SK-N-MC (cell line): ENCODE measurements at places on chromosomes 7 and 10.

- DNase-seq = no peak
These were observed 26.3 kb downstream of the COL17A1 start for GRCh38 chr10:104059364-104059763.

DNA sequence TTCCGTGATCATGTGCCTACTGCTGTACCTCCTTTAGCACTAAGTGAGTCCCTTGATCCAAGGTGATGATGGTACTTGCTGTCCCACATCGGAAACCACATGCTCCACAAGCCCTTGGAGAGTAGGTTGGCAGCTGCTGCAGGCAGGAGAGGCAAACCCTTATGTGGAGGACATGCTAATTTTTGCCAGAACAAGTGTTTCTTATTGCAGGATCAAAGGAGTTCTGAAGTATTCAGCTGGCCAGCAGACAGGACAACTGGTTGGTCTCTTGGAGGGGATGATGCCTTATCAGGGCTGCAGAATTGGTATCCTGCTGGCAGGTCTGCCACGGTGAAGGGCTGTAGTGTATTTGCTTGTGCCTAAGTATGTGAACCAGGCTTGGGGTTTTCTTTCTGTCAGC lies 36.8 kb downstream of the NACAD start:
- no peak for DNase-seq

GRCh38 chr7:15086862-15087261 lies 184.3 kb upstream of the DGKB start:
- DNase-seq = no peak

GRCh38 chr7:136063326-136063666 lies 86.1 kb upstream of the MTPN start:
- DNase-seq = no peak

DNA sequence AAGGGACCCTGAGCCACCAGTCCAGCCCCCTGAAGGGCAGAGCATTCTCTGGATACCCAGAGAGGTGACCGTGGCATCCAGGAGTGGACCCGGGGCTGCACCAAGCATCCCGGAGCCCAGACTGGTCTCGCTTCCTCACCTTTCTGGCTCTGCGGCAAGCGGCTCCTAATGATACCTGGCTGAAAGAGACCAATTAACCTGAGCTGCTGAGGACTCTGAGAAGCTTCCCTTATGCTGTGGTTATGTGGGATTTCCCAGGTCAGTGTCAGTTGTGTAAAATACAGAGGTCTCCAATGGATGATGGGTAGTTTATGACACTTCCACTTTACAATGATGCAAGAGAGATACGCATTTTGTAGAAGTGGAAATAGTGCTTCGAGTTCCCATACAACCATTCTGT lies 51.5 kb downstream of the PFKFB3 start:
- no peak for DNase-seq

DNA sequence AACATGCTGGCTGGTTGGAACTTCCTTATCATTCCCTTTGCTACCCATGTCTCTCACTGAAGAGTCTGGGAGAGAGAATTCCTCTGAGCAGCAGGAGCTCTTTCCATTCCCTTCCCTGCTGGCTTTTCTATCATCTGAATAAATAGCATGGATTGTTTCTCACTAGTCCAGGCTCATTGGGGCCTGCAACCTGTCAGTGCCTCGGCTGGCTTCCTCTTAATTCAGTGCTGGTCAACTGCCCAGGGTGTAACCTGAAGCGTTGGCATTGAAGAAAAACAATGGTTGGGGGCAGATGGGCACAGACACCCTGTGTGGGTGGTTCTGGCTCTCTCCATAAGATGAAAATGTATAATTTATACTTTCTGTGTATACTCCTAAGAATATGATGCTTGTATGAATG lies 155.6 kb downstream of the ANLN start:
- DNase-seq = no peak

- no peak for DNase-seq
These were observed 214.8 kb downstream of the TMEM178B start for GRCh38 chr7:141288626-141289025.

DNA sequence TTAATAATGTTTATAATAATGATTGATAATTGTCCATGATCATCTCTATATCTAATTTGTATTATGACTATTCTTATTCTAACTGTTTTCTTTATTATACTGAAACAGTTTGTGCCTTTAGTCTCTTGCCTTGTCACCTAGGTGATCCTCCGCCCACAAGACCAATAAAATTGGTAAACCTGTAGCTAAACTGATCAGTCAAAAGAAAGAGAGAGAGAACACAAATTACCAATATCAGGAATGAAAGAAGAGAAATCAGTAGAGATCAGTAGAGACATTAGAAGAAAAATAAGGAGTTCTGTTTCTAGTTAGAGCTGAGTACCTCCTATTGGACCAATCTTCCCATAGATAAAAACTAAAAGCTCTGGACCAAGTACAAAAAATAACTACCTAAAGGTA lies 6.1 kb upstream of the COA1 start:
- DNase-seq = no peak

- no peak for DNase-seq
These were observed 128.2 kb downstream of the AKR1D1 start for GRCh38 chr7:138204285-138204981.

DNA sequence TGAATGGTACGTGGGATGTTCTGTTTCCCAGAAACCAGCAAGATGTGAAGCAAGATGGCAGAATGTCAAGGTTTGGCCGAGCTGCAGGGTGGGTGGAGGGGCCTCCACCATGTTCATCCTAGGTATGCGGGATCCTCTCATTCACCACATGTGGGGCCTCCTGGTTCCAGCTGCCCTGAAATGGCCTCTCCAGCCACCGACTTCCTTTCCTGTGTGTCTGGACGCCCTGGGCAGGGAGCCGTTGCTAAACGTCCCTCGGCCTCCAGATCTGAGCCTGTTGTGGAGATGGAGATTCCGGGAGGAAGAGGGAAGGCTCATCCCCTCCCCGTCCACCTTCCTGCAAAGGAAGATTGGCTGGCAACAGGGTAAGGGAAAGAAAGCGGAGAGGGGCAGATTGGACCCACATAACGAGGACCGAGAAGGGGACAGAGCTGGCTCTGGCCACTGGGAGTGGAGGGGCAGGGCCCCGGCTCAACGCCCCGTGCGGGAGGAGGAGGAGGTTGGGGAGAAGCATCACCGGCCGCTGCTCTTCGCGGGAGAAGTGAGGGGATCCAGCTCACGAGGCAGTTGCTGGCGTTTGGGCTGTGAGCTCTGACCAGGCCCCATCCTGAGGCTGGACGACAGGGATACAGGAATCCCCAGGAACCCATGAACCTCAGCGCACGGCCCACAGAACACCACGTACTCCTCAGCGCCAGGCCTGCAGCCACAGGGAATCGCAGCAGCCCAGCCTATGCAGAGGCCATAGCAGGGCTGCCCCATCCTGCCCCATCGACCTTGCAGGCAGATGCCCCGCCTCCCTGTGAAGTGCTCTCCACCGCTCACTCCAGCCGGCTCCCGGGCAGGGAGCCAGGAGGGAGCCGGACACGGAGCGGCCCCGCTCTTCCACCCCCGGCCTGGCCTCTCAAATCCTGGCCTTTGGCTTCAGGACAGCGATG lies 98.3 kb downstream of the FOXL3 start:
- DNase-seq = no peak

- no peak for DNase-seq
These were observed 55.7 kb upstream of the PRKCQ start for GRCh38 chr10:6635784-6636183.
